ENCODE measurements at places on chromosomes 16 and 17.

GRCh38 chr16:54006693-54007092, 279.9 kb downstream of the IRX3 start:
- no peak overlapping the region for H3K4me3 ChIP-seq
- no peaks in the 10 kb centered on the region for H3K27me3 ChIP-seq
- H3K36me3 ChIP-seq = peaks cover 7% of the 10 kb centered on the region
- no peak overlapping the region for H3K27ac ChIP-seq
- no peak for DNase-seq
- no peaks in the 10 kb centered on the region for H3K4me1 ChIP-seq

GRCh38 chr17:48392857-48393256, 37.2 kb downstream of the SKAP1 start:
- no peak for DNase-seq
- H3K4me3 ChIP-seq = no peak overlapping the region
- H3K4me1 ChIP-seq = no peaks in the 10 kb centered on the region
- no peak overlapping the region for H3K27ac ChIP-seq
- no peaks in the 10 kb centered on the region for H3K27me3 ChIP-seq

DNA sequence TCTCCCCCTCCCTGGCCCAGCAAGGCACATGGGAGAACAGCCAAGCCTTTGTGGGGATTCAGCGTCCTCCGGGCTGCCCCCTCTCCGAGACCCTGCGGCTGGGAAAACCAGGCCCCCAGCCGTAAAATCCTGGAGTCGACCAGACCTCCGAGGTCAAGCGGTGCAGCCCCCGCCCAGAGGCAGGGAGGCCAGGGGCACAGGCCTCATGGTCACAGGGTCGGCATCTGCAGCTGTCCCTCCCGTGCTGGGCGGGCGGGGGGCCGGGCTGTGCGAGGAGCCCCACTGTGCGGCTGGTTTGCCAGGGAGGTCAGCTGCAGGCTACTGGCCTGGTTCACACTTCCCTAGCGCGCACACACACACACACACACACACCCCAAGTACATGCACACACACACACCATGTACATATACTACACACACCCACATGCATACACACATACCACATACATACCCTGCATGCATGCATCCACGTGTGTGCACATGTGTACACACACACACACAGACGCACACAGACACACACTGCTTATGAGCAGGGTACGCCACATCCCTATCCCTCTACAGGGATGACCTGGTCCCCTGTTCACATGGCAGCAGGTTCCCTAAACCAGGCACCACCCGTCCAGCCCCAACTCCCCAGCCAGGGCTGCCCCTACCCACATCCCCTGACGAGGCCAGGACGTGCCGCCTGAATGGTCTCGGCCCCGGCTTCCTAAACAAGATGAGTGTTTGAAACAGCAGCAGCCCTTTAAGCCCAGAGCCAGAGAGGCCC, 108.9 kb upstream of the CIBAR2 start:
- peaks cover 16% of the 10 kb centered on the region for H3K4me1 ChIP-seq
- no peaks in the 10 kb centered on the region for H3K36me3 ChIP-seq
- H3K27me3 ChIP-seq = no peaks in the 10 kb centered on the region
- no peak overlapping the region for H3K27ac ChIP-seq

DNA sequence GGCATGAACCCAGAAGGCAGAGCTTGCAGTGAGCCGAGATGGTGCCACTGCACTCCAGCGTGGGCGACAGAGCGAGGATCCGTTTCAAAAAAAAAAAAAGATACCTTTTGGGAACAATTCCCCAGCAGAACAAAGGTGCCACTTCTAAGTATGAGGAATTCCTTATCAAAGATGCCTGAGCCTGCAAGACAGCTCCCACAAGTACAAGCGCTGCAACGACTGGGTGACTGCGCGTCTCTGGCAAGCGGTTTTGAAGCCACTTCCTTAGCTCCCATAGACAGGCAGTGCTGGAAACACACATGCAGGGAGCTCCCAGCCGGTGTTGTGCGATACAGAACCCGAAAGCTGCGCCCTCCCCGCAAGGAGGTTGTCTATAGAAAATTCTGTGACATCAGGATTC, 60.5 kb downstream of the ADCY9 start:
- no peak for DNase-seq
- H3K36me3 ChIP-seq = no peaks in the 10 kb centered on the region
- H3K4me1 ChIP-seq = peaks cover 12% of the 10 kb centered on the region
- no peak overlapping the region for H3K4me3 ChIP-seq
- H3K27me3 ChIP-seq = no peaks in the 10 kb centered on the region
- no peak overlapping the region for H3K27ac ChIP-seq

DNA sequence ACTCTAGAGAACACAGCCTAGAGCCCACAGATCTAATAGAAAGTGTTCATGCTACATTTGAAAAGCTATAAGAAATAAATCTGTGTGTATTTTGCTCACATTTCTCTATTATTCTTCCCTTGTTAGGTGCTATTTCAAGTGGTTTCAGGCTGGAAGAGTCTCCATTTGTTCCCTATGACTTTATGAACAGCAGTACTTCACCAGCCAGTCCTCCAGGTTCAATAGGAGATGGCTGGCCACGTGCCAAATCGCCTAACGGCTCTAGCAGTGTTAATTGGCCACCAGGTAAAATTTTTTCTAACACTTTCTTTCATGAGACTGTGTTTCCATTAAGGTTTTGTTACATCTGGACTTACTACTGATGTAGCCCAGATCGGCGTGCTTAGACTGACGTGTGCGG, 30.7 kb upstream of the SLC5A11 start:
- H3K4me3 ChIP-seq = no peak overlapping the region
- DNase-seq = no peak
- no peak overlapping the region for H3K27ac ChIP-seq
- H3K36me3 ChIP-seq = peaks cover 59% of the 10 kb centered on the region

DNA sequence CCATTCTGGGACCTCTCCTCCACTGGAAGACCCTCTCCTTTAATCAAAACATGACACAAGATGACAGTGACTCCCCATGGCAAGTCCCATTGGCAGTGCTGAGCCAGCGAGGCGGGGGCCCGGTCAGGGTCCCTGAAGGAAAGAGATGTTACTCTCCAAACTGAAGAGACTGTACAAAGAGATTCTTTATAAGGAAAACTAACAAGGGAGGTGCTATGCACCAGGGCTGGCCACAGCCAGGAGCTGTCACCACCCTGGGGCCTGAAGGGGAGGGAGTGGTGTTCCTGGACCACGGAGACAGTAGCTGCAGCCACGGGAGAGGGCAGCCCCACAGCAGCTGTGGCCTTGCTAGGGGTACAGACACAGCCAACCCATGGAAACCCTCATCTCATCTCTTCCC, 123.1 kb downstream of the XYLT1 start:
- H3K27me3 ChIP-seq = no peaks in the 10 kb centered on the region
- no peak overlapping the region for H3K4me3 ChIP-seq
- H3K4me1 ChIP-seq = peaks cover 69% of the 10 kb centered on the region
- no peaks in the 10 kb centered on the region for H3K36me3 ChIP-seq
- no peak overlapping the region for H3K27ac ChIP-seq
- DNase-seq = no peak
